ENCODE measurements at places on chromosomes 7 and 10. TPM values are rescaled to one million over a fixed set of nuclear protein-coding genes. Genes with fewer than 3 reads are reported as not detected.

DNA sequence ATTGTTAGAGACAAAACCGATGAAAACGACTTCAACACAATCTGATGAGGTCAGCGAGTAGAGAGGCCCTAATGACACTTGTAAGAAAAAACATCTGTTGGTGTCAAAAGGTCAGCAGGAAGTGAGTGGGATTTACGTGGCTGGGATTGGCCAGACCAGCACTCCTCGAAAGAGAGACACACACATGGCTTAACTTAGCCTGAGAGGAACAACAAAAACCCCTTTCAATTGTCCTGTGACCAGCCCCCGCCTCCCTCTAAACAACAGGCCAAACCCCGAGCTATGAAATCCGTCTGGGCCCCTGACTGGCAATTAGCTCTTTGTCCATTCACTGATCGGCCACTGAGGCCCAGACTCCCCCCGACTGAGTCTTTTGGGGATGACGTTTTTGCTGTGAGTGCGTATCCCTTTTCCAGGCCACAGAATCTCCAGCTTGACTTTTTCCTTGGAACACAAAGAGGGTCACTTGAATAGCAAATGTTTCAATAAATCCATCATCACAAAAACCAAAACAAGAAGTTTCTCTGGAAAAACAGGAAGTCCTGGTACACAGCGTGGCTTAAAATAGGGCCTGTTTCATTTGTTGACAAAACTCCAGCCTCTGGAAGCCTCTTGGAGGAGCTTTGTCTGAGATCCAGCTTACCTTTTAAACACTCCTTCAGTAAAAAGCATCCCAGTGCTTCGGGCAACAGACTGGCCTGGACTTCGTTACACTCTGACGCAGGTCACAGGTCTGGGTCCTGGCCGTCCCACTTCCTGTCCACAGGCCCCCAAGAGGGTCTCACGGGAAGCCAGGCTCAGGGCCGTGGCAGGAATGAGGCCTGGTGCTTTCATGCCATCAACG lies 103.0 kb downstream of the CTBP2 start:
- DNase-seq = peak; percentile 93

- DNase-seq = peak; percentile 70
These were observed 4.2 kb upstream of the NANOS1 start for GRCh38 chr10:119025336-119025735.

DNA sequence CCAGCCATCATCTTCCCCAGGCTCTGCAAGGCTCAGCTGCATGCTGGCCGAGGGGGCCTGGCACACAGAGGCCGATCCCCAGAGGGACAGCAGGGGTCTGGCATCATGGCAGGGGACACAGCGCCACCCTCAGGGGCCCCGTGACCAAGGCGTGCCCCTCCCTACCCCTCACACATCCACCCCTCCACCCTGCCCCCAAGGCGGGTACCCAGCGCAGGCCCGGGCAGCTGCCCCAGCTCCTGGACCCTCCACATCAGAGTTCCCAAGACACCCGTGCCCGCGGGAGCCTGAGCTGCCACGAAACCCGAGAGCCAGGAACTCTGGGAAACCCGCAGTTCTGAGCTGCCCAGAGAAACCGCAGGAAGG lies 46.5 kb upstream of the TNRC18 start:
- no peak for DNase-seq

The OR2A1 gene
- not detected for total RNA-seq

DNA sequence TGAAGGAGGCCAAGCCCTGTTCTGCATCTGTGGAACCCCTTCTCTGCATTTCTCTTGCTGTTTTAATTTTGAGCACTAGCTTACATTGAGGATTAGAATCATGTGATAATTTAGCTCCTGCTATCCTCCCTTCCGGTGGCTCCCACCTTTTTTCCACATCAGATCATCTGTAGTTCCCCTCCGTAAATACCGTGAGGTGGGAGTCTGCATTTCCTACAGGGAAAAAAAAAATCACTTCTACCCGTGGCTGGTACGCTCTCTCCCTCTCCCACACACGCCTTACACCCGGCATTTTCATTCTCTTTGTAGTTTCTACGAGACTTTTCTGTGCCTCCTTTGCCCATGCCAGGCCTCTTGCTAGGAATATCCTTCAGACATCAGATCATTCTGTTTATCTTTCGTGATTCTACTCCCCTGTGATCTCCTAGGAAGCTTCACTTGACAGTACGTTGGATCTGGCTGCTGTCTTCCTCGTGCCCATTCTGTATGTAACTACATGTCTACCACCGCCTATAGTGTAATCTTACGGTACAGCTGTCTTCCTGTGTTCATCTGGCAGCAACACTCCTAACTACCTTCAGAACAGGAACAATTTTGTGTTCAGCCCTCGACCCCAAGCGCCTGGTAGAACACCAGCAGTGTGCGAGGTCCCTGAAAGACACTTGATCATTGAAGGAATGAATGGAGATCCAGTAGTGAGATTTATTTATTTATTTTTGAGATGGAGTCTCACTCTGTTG lies 41.7 kb upstream of the OCM start:
- DNase-seq = no peak

DNA sequence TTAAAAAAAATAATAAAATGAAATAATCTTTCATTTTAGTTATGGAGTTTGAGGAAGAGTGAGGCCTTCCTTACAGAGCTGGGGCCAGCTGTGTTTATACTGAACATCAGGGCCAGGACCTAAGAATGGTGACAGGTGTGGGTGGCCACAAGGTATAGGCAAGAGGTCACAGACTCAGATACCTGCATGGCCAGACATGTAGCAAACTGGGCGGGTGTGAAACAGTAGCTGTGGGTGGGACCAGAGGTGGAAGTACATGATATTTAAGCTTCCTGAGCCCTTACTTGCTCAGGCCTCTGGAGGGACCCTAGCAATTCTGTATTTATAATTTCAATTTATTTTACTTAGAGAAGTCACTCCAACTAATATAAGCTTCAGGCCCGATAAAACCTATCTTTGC lies 27.7 kb upstream of the CAMK1D start:
- DNase-seq = no peak

The CNOT4 gene
- 22.1 TPM for total RNA-seq

Data from astrocyte (in vitro differentiated cells and primary cell).